A375 (cell line): ENCODE measurements at places on chromosomes 6 and 20. TPM values are rescaled to one million over a fixed set of nuclear protein-coding genes. Genes with fewer than 3 reads are reported as not detected.

KIF25 gene
- 0.29 TPM in 1 of 2 replicates, not detected in the other for total RNA-seq

C6orf132 gene
- not detected in 2 replicates for total RNA-seq

BNIP5 gene
- total RNA-seq, result not detected in 2 replicates

TBX18 gene
- 11.1 and 11.8 TPM in 2 replicates for total RNA-seq

LINC00237 gene
- not detected in 2 replicates for total RNA-seq

PI3 gene
- total RNA-seq, result not detected in 2 replicates

FOXF2 gene
- 3.1 and 3.8 TPM in 2 replicates for total RNA-seq

SYCP2 gene
- 0.38 and 1.5 TPM in 2 replicates for total RNA-seq

CCN5 gene
- not detected in 2 replicates for total RNA-seq

SIRPD gene
- not detected in 2 replicates for total RNA-seq

LY6G6C gene
- total RNA-seq, result not detected in 2 replicates

BTNL2 gene
- total RNA-seq, result not detected in 2 replicates

PCED1A gene
- 46.5 and 62.7 TPM in 2 replicates for total RNA-seq

MYLK2 gene
- 2.1 and 2.3 TPM in 2 replicates for total RNA-seq

LRP11 gene
- 14.5 and 24.6 TPM in 2 replicates for total RNA-seq

SPATA25 gene
- 2.6 and 3.1 TPM in 2 replicates for total RNA-seq

GFOD1 gene
- 3.4 and 3.7 TPM in 2 replicates for total RNA-seq

ID1 gene
- total RNA-seq, result 813 and 881 TPM in 2 replicates

VIP gene
- not detected in 2 replicates for total RNA-seq

LGSN gene
- not detected in 2 replicates for total RNA-seq

RGS17 gene
- total RNA-seq, result 0.53 and 2.1 TPM in 2 replicates

TPD52L1 gene
- total RNA-seq, result 44.5 and 50.9 TPM in 2 replicates

FAXC gene
- 2.8 and 5.2 TPM in 2 replicates for total RNA-seq
